ENCODE measurements at places on chromosomes 2 and 18.

GRCh38 chr2:138395565-138396306, 105.8 kb upstream of the SPOPL start:
- DNase-seq: no peak

DNA sequence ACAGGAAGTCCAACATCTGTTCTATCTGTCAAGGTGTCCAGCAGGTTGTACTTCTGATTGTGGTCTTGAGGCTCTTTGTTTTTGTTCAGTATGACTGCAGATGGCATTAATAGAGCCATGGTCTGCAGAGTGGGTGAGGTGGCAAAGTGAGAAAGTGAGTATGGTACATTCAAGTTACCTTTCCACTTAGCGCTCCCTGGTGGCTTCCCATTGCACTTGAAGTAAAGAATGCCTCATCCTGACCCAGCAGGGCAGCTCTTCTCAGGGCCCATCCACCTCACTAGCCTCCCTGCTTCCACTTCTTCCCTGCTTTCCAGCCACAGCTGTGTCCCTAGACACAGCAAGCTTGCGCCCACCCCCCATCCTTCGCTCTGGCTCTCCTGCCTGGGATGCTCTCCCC, 148.0 kb upstream of the ALPP start:
- DNase-seq: no peak

DNA sequence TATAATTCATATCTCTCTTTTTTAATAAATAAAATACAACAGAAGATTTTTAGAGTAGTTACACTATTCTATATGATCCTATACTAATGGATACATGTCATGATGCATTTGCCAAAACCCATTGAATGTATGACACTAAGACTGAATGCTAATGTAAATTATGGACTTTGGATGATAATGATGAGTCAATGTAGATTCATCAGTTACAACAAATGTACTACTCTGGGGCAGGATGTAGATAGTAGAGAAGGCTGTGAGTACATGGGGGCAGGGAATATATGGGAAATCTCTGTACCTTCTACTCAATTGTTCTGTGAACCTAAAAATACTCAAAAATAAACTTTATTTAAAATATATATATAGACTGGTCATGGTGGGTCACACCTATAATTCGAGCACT, 45.6 kb upstream of the NEDD4L start:
- no peak for DNase-seq

GRCh38 chr2:33342171-33342570, 134.3 kb upstream of the RASGRP3 start:
- DNase-seq: no peak

DNA sequence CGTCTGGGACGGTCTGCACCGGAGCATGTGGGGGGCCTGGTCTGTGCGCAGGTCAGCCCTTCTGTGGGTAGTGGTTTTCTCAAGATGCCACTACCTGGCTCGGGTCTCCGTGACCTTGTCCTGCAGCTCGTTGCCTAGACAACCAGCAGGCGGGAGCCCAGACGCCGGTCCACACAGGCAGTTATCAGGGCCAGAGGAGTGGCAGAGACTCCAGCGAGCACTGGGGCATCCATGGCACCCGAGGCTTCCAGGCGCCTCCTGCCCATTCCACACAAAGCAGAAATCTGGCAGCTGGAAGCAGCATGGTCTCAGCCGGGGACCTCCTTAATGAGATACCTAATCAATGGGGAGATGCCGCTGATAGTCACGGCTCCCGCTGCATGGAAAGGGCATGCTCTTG, 156.1 kb downstream of the FAM210A start:
- no peak for DNase-seq

DNA sequence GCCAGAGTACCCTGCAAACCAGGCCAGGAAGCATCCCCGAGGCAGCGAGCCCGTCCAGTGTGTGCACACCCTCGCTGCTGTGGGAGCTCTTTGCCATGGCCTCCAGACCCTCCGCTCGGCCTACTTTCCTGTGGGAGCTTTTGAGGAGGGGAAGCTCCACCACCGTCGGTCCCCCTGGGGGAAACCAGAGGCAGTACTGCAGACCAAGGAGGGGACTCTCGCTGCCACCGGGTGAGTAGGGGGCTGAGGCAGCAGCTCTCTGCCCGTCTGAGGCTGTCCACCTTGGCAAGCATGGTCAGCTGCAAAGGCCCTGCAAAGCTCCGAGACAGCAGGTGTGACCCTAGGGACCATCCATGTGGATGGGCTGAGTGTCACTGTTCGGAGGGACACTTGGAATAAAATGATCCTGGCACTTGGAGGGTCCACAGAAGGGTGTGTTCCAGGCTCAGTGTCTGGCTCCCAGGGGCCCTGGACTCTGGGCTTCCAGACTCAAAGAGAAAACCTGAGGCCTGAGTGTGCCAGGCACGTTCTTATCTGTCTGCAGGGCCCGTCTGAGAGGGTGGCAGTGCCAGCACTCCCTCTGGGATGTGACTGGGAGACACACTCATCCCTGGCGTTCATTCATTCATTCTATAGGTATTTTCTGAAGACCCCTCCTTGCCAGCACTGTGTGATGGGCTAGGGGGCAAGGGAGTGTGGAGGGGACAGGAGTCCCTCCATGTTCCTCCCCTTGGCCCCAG, 282.8 kb upstream of the HS6ST1 start:
- no peak for DNase-seq

- DNase-seq: no peak
These were observed 13.4 kb upstream of the RPL37A start for GRCh38 chr2:216485237-216485636.

DNA sequence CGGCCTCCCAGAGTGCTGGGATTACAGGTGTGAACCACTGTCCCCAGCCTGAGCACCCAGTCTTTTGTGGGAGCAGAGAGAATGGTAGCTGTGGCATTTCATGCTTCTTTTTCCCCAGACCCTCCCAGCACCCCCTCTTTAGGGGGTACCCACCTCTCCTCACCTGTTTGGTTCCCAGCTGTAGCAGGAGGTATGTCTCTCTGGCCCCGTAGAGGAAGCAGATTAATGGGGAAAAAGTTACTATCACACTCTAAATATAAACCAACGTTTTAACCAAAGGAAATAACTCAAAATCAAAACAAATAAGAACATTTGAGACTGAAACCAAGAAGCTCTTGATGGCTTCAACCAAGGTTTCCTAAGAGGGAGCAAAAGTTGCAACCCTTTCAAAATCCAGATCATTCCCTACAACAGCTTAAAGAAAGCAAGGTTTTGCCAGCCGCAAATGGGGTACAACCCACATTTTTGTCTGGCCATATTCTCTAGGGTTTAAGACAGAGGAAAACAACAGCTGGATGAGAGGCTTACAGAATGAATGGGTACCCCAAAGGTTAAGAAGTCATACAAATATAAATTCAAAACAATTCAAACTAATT, 8.0 kb downstream of the RNF125 start:
- no peak for DNase-seq

- DNase-seq: no peak
These were observed 18.1 kb downstream of the EPAS1 start for GRCh38 chr2:46315103-46315890.
